ENCODE measurements at places on chromosomes 5 and 9.

DNA sequence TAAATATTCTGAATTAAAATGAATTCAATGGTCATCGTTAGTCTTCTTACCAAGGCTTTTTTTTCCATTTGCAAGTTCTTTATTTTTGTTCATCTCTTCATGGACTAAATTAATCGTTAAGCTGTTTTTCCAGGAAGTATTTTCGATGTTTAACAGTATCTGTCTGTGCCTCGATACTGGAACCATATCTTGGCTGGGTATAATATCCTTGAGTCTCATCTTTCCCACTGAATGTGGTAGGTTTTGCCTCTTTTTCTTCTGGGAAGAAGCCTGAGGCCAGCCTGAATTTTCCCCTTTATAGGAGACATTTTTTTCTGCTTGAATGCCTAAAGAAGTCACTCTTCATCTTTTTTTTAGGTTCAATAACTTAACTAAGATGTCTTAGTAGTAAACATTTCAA, 4.0 kb upstream of the SEPTIN8 start:
- no peak for DNase-seq

DNA sequence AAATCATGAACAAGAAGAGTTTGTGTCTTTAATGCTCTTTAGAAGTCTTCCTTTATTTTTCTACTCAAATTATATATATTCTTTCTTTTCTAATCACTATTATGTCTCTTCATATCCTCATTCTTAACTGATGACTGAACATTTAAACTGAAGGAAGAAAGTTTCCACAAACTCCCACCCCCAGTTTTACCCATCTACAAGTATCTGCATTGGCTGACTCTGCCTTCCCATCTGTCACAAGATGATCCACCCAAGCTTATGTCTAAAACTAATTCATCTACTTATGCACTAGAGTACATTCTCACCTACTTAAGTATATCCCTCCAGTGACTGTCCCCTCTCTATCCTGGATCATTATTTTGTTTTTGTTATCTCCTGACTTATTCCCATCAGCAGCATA, 344.5 kb downstream of the PRR16 start:
- DNase-seq = no peak

GRCh38 chr9:93098236-93098946, 2.4 kb downstream of the CARD19 start:
- DNase-seq = peak; percentile 75

- DNase-seq = no peak
Measured at GRCh38 chr5:168969326-168969886, 331.5 kb downstream of the SLIT3 start.

- no peak for DNase-seq
Measured at GRCh38 chr5:139886213-139886612, 90.6 kb downstream of the PSD2 start.

- peak; percentile 56 for DNase-seq
Measured at GRCh38 chr9:133403766-133404453, 13.9 kb downstream of the REXO4 start.

DNA sequence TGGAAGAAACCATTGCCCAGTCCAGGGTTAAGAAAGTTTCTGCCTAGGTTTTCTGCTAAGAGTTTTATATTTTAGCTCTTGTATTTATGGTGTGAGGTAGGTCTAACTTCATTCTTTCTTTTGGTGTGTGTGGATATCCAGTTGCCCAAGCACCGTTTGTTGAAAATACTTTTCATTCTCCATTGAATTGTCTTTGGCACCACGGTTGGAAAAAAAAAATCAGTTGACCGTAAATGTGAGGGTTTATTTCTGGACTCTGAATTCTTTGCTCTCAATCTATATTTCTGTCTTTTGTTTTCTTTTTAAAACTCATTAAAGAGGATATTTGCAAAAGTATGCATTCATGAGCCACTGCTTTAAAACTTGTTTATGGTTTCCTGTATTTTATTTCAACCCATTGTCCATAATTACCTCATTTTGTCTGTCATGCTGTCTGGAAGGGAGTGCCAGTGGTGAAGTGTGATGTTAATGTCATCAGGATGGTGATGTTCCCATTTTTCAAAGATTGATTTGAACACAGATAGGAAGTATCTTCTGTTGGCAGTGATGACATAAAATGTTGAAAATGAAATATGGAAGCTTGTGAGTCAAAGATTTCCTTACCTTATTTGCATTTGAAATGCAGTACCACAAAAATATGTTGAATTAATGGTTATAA, 33.9 kb downstream of the HABP4 start:
- DNase-seq = no peak

GRCh38 chr5:164688437-164688836, 1183.0 kb downstream of the MAT2B start:
- no peak for DNase-seq

- DNase-seq = no peak
Measured at GRCh38 chr5:144436007-144436406, 265.3 kb downstream of the KCTD16 start.

- no peak for DNase-seq
Measured at GRCh38 chr5:96896806-96897205, 20.5 kb downstream of the ERAP2 start.

DNA sequence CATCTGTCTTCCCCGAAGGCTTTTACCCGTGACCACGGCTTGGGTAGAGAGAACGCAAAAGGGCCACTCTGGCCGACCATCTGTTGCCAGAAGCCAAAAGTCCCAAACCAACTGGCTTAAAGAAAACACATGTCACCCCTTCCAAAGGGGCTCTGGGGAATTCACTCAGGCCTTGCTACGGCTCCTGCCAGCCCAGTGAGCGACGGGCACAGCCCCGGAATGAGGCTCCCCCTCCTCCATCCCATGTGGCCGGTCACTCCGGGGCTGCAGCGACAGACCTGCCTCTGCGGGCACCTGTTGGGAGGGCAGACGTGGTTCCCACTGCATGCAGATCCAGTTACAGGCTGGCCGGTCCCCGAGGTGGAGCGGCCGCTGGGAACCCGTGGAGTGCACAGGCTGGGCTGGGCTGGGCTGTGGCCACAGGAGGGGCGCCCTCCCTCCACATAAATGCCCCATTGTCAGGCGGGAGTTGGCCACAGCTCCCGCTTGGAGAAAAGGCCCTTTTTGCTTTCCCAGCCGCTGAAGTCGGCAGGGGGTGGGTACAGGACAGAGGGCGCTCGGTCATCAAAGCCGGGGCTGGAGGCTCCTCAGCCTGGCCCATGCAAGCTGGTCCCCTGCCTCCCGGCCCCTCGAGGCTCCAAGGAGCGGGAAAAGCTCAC, 19.9 kb downstream of the NOTCH1 start:
- DNase-seq = no peak

GRCh38 chr5:73497497-73498056, 665 bp upstream of the BTF3 start:
- no peak for DNase-seq

GRCh38 chr5:120252839-120253238, 211.3 kb upstream of the PRR16 start:
- no peak for DNase-seq

GRCh38 chr5:122327110-122327509, 15.1 kb downstream of the SNCAIP start:
- no peak for DNase-seq

GRCh38 chr5:1477341-1477740, 32.1 kb upstream of the SLC6A3 start:
- no peak for DNase-seq
